Lung (tissue), 17 donors: ENCODE measurements at places on chromosomes 7 and 10. TPM values are rescaled to one million over a fixed set of nuclear protein-coding genes. Genes with fewer than 3 reads are reported as not detected.
A peak's percentile ranks its signal among the peaks of the same experiment; 100 is the strongest.

The PLAU gene
- polyA plus RNA-seq = 36.7 TPM

The TFR2 gene
- 0.33 TPM for polyA plus RNA-seq

GRCh38 chr10:18424200-18424599 is 227.2 kb downstream of the NSUN6 start:
- no peak for DNase-seq

GRCh38 chr10:65419629-65420028 is 1506.2 kb upstream of the LRRTM3 start:
- DNase-seq = no peak

DNA sequence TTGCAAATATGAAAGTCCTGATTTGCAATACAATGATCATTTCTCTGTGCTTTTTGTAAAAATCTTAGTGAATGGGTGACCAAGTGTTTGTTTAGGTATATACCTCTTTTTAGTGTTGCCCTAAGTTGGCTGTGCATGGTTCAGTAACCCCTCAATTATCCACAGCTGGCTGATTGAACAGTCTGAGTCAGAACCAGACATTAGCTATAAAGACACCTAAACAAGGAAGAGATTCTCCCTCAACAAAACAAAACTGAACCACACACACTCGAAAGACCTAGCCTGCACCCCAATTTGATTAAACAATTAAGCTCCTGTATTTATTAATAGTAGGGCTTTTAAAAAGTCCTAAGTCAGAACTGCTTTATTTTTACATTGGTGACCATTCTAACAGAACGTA is 2.8 kb downstream of the RSBN1L start:
- no peak for DNase-seq

GRCh38 chr7:120718361-120718760 is 139.6 kb downstream of the TSPAN12 start:
- no peak for DNase-seq

DNA sequence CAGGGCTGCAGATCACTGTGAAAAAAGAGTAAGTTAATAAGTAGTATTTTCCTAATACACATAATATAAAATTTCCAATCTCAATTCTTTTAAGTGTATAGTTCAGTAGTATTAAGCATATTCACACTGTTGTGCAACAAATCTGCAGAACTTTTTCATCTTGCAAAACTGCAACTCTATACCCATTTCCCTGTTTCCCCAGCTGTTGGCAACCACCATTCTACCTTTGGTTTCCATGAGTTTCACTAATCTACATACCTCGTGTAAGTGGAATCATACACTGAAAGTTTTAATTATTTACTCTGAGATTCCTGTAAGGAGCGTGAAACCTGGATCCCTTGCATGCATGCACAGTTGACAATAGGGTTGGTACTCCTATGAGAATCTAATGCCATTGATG is 155.4 kb downstream of the ZPBP start:
- DNase-seq = no peak

DNA sequence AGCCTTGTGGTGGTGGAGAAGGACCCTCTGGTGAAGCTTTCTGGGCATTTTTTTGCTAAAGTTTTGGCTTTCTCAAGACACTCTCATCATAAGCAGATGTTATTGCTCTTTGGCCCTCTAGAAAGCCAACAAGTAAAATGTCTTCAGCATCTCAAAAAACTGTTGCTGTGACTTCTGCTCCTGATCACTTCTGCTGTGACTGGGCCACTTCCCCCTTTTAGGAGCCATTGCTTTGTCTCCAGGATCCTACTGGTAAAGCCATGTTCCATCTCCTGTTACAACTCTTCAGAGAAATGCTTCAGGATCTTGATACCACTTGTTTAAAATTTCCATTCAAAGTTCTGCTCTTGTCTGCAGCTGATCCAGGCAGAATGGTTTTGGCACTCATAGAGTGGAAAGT is 10.9 kb downstream of the PARP12 start:
- DNase-seq = peak; percentile 10

- DNase-seq = no peak
These were observed 59.8 kb downstream of the COA1 start for GRCh38 chr7:43669286-43670081.

GRCh38 chr7:16071246-16071857 is 350.0 kb downstream of the CRPPA start:
- peak; percentile 92 for DNase-seq

GRCh38 chr10:63145782-63146181 is 12.7 kb downstream of the NRBF2 start:
- DNase-seq = no peak
